ENCODE measurements at places on chromosomes 5 and 9.

DNA sequence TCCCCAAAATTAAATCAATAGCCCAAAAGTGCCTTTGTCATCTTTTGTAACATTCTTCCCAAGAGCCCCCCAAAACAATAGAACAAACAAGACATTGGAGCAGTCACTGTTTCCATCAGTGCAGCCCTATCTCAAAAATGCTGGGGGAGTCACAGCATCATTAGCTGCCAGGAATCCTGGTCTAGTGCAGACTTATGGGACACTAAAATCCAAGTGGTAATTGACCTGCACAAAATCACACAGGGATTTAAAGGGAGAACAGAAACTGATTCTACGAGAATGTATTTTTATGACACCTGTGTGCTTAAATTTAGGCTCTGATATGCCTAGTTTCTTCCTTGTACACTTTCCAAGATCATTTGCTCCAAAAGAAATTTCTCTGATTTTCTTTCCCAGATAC is 172.9 kb downstream of the GLIS3 start:
- DNase-seq, result no peak

DNA sequence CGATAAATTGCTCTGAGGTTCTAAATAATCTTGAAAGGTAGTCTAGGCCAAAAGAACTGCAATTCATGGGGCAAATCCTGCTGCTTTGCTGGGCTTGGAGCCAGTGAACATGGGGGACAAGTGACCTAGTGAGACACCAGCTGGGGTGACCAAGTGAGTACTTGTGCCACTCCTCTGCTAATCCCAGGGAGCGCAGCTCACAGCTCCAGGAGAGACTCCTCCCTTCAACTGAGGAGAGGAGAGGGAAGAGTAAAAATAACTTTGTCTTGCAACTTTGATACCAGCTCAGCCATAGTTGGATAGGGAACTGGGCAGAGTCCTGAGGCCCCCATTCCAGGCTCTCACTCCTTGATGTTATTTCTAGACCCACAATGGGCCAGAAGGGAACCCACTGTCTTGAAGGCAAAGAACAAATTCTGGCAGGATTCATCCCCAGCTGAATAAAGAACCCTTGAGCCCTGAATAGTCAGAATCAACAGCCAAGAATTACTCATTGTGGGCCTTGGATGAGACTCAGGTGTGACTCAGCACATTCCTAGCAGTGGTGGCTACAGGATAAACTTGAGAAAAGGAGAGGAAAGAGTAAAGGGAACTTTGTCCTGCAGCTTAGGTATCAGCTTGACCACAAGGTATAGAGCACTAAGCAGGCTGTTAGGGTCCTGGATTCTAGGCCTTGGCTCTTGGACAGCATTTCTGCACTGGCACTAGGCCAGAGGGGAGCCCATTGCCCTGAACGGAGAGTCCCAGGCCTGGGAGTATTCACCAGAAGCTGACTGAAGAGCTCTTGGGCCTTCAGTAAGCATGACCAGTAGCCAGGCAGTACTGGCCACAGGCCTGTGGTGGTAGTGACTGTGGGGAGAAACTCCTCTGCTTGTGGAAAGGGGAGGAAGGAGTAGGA is 288.3 kb upstream of the CDH18 start:
- DNase-seq, result no peak

DNA sequence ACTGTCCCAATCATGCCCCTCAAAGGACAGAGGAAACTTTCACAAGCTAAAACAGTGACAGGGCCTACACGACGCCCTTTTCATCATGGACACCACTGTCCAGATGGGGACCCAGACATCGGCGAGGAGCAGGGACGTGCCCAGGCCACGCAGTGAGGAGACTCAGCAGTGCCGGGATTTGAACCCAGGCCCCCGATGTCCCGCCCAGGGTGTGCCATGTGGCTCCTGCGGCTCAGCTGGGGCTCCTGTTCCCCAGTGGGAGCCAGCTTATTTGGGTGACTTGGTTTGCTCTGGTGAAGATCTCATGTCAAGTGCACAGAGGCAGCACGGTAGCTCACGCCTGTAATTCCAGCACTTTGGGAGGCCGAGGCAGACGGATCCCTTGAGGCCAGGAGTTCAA is 82.2 kb downstream of the STK10 start:
- DNase-seq, result no peak

GRCh38 chr5:132677191-132677590 is 3.4 kb downstream of the IL4 start:
- DNase-seq, result no peak

DNA sequence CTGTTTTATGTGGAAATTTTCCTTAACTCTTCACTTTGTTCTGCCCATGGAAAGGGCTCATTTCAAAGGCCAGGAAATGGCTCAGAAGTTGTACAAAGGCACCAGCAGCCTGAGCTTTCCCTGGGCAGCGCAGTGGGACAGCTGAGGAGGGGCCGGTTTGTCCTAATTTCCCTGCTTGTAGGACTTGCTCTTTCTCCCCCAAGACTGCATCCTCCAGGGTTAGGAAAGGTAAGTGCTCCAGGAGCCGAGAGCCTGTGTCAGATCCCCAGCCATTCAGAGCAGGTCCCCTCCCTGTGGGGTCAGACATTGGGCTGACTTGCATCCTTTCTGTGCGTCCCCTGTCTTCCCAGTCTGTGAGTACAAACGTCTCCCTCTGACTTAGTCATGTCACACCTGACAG is 43.5 kb downstream of the AGXT2 start:
- no peak for DNase-seq

DNA sequence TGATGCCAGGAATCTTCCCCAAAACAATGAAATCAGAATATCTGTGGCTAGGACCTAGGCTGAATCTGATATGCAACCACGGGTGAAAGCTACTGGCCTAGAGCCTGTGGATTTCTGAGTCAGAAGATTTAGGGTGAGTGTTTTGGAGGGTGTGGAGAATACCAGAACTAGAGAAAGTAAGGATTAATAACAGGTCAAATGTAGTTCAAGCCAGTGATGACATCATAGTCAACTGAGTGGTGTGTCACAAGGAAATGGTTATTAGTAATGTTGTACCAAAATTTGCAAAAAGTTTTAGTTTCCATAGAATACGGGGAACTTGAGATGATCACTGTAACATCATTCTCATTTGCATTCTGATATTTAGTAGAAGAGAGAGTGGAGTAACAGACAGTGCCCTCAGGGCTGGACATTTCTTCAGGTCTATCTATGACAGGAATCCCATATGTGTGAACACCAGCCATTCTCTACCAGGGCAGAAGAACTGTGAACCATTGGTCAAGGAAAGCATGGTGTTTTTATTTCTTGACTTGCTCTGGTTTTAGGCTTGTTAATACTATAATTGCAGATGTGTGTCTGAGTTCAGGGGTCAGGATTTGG is 3.7 kb downstream of the GALNT12 start:
- DNase-seq, result no peak

DNA sequence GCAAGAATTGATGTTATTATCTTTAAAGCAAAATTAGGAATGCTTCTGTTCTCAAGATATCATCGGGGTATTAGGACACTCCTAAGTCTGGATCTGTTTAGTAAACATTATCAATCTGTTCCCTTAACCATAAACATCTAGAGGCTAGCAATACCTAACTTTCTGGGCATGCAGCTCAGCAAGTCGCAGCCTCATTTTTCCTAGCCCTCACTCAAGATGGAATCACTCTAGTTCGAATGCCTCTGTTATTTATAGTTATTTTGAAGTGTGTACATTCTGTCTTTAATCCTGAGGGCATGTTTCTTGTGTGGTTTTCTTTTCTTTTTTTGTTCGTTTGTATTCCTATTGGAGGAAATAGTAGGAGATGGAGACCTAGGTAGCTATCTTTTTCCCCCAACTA is 66.9 kb downstream of the FER start:
- DNase-seq, result no peak

Measured in stimulated activated CD8-positive, alpha-beta memory T cell treated with anti-CD3 and anti-CD28 coated beads, Interleukin-4, amount 100 ng/mL, for 4 hours (primary cell).